ENCODE measurements at places on chromosomes 5 and 9.

GRCh38 chr5:138018849-138019248 lies 14.0 kb downstream of the FAM13B start:
- no peak for DNase-seq

DNA sequence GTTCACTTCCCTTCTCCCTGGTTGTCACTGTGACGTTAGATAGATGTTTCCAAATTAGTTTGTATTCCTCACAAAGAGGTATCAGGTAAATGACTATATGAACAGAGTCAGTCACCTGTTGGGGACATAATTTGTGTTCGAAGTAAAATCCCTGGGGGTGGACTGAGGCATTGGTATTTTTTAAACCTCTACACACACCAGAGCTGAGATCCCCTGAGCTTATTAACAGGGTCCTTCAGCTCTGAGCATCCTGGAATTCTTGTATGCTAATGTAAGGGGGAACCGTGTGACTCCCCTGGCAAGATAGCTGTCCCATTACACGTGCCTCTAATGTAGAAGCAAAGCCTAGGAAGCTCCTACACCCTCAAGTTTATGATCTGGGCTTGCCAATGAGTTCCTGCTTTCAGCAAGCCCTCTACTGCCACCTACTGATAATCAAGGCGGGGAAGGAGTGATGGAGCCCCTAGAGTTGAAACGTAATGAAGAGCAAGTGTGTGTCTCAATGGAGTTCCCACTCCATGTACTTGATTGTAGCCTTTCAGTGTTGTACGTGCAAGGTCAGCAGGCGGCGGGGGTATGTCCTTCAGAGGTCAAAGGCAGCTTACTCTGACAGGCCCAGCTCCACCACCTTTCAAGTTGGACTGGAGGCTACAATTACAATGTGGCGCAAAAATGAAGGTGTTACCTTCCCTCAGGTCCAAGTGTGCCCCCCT lies 14.4 kb downstream of the PRKACG start:
- DNase-seq = no peak

- no peak for DNase-seq
These were observed 209.0 kb downstream of the EFNA5 start for GRCh38 chr5:107461770-107462169.

DNA sequence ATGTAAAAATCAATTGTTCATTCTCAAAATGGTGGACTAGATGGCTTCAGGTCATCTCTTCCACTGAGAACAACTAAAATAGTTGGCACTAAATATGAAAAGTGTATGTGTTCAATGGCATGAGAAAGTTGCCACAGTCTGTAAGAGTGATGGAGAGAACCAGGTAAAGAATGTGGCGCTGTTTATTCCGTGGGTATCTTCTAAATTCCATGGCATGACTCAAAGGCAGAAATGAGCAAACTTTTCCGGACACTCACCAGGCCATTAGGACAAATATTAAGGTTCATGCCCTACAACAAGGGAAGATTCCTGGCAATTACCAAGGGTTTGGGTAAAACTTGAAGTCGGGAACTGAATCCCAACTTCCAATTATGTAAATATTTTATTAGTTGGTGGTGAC lies 825.4 kb upstream of the CDH6 start:
- no peak for DNase-seq

DNA sequence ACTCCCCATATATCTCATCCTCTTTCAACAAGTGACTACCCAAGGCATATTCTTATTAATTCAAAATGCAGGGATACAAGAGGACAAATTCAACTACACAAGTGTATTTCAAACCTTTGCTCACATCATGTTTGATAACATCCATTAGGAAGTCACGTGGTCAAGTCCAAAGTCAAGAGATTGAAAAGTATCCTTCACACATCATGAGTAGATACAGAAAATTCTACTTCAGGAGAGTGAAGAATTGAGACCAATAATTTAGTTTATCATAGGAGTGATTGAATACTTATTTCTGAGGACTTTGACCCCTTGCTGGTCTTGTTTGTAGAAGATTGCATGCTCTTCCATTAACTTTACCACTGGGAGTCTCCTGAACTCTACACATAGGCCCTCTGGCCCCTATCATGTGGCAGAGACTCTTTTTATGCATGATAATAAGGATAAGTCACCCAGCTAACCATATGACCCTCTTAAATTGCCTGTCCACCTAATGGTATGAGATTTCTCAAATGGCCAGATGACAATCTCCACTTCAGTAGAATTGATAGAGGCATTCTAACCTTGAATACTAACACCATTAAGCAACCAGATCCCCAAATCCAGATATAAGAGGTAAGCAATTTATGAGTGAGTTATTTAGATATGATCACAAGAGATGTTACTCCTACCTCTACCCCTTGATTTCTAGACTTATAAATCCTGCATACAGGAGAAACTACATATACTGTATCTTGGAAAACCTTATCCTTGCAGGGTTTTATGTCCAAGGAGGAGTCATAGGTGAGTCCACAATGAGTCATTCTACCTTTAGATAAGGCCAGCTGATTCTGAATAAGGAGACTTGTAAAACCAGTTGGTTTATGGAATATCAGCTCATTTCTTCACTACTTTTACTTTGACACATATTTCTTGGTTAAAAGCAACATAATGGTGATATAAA lies 26.6 kb upstream of the SLC46A2 start:
- no peak for DNase-seq

DNA sequence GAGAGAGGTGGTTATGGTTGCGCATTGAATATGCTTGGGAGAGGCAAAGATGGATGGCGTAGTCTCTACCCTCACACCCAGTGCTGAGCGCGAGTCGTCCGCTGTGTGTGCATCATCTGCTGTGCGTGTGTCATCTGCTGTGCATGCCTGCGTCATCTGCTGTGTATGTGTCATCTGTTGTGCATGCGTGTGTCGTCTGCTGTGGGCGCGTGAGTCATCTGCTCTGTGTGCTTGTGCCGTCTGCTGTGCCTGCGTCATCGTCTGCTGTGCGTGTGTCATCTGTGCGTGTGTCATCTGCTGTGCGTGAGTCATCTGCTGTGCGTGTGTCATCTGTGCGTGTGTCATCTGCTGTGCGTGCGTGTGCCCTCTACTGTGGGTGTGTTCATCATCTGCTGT lies 68.0 kb upstream of the IRX4 start:
- DNase-seq = no peak

- no peak for DNase-seq
These were observed 9.8 kb upstream of the CYLC2 start for GRCh38 chr9:102985162-102985895.

DNA sequence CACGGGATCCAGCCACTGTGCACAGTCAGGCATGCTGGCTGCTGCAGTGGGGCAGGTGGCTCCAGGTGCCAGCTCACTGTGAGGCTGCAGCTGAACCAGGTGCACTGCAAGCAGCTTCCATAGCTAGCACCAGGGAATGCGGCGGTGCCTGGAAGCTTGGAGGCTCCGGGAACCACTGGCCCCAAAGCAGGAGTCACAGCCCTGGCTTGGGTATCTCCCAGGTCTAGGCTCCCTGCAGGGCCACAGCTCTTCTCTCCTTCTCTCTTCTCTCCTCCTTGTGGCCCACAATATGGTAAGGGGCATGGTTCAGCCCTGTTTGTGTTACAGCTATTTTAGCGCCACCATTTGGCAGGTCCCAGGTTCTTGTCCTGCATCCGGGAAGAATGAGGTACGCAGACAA lies 6.7 kb upstream of the MTMR12 start:
- DNase-seq = no peak

- no peak for DNase-seq
These were observed 72.5 kb downstream of the BASP1 start for GRCh38 chr5:17289681-17290539.

DNA sequence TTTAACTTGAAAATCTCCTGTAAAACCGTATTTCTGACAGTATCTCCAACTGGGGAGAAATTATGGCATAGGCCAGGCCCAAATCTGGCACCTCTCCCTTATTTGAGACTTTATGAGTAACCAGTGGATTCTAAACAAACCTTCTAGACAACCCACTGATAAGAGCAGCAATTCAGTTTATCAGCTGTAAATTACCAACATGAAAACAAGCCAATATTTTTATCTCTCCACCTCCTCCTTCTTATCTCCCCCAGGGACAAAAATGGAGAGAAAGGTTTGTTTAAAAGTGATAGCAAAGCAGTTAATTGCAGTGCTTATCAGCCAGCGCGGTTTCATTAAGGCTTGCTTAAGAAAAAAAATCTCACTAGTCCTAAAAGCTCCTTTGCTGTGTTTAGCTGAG lies 53.8 kb downstream of the KCNV2 start:
- DNase-seq = no peak

DNA sequence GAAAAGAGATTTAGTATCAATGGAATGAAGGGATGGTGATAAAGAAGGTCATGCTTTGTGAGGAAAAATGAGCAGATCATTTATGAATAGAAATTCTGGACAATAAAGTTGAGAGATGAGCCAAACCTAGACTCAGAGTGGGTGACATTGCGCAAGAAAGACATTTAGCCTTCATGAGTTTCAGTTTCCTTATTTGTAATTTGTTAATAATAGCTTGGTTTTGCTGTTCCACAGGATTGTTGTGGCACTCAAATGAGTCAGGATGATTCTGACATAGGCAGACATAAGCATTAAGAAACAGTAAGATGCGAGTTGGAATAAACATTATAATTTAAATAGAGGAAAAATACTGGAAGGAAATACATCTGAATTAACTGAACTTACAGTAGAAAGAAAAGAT lies 34.8 kb downstream of the ITGA2 start:
- DNase-seq = no peak

GRCh38 chr9:114037249-114037648 lies 40.9 kb downstream of the AMBP start:
- peak; percentile 36 for DNase-seq

- DNase-seq = no peak
These were observed 289.2 kb upstream of the DMRT1 start for GRCh38 chr9:551986-552929.

GRCh38 chr5:55520117-55520839 lies 14.5 kb downstream of the PLPP1 start:
- DNase-seq = no peak

GRCh38 chr5:127343313-127343712 lies 52.7 kb downstream of the MEGF10 start:
- no peak for DNase-seq

- peak; percentile 31 for DNase-seq
These were observed 2.4 kb upstream of the PLEKHG4B start for GRCh38 chr5:89337-90286.

GRCh38 chr9:10235376-10235775 lies 377.4 kb downstream of the PTPRD start:
- DNase-seq = no peak

DNA sequence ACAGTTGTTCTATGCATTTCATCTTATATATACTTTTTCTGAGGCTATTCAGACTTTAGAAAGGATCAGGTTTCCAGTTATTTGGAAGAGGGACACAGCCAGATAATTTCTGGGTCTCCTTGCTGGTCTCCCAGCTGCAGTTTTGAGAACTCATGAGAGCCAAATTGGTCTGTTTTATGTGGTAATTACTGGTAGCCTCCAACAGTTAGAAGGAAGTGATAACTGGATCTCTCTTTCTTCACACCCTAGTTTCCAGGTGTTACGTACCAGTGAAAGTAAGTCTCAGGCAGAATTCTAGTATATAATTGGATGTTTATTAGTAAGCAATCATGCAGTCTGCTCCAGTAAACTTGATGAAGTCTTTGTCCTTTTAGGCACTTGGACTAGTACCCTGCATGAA lies 63.2 kb upstream of the RPS23 start:
- no peak for DNase-seq

- DNase-seq = no peak
These were observed 46.7 kb downstream of the TGFBI start for GRCh38 chr5:136075466-136075891.

- DNase-seq = no peak
These were observed 163.2 kb downstream of the ARRDC3 start for GRCh38 chr5:91219803-91220371.

DNA sequence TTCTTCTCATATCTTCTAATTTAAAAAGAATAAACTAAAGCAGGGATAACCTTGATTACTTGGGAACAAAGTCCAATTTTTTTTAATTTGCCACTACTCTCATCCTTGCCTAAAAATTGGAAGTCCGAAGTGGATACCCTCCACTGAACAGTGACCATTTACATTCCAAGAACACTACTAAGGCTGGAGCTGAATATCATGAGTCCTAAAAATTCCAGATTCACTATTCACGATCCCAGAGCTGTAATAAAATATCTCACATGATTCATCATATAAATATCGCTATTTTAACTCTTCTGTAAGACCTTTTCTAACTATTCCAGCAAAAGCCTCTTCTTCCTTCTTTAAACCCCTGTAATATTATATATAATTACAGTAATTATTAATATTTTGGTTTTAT lies 57.4 kb downstream of the ATPSCKMT start:
- DNase-seq = no peak

- no peak for DNase-seq
These were observed 17.0 kb upstream of the CDK20 start for GRCh38 chr9:87991151-87991870.

DNA sequence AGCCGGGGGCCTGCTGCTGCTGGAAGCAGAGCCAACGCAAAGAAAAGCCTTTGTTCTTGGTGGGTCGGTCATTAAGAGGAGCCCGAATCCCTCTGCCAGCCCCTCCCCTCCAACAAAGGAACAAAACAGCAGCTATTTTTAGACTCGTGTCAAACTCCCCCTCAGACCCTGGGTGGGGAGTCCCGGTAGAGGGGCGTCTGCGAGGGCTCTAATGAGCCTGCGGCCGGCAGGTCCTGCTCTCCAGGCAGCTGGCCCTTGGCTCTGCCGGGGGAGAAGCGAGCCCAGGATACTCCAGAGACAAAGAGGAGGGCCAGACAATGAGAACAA lies 114.0 kb downstream of the LHX2 start:
- no peak for DNase-seq

- DNase-seq = no peak
These were observed 198.2 kb downstream of the SAXO1 start for GRCh38 chr9:18834740-18835361.

- no peak for DNase-seq
These were observed 499.0 kb downstream of the SEMA5A start for GRCh38 chr5:9046756-9047481.

DNA sequence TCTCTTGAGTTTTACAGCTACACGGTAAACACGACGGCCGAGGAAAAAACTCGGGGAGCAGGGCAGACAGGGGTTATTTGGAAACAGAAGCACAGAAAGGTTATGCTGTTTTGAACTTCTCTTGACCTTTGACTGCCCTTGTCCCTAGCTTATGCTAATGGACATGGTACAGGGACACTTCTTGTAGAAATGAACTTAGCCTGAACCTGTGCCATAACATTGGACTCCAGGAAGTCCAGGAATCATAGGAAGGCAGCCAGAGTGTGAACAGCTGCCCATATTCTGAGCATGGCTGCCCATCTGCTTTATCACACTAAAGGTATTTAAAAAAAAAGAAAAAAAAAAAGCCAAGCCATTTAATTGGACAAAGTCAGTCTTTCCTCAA lies 46.1 kb downstream of the NR6A1 start:
- DNase-seq = no peak

DNA sequence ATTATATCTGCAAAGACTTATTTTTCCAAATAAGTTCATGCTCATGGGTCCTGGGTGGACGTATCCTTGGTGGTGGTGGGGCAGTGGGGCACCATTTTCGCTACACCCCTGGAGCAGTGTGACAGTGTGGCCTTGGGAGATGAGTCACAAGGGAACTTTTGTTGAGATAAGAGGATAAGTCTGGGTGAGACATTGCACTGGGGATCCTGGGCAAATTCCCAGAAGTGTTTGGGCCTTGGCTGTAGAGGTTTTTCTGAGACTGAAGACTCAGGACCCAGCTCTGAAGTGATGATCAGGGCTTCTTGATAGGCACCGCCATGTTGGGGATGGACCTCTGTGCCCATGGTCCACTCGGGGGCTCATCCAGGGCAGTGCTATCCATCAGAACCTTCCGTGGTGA lies 149.4 kb downstream of the MACROH2A1 start:
- no peak for DNase-seq

- no peak for DNase-seq
These were observed 7.6 kb downstream of the LHX3 start for GRCh38 chr9:136197084-136197875.
